ENCODE measurements at places on chromosomes 7 and 10. TPM values are rescaled to one million over a fixed set of nuclear protein-coding genes. Genes with fewer than 3 reads are reported as not detected.

SDK1 gene
- total RNA-seq, result not detected

TAF5 gene
- total RNA-seq, result 11.9 TPM

TAS2R3 gene
- not detected for total RNA-seq

TYSND1 gene
- 29.9 TPM for total RNA-seq

PGAM2 gene
- 2.8 TPM for total RNA-seq

ANKRD30A gene
- total RNA-seq, result not detected

All from G401 (cell line).